ENCODE measurements at places on chromosomes 5 and 9.

- DNase-seq = no peak
These were observed 263.4 kb downstream of the DEPDC1B start for GRCh38 chr5:60436518-60436917.

GRCh38 chr5:33317271-33317670, 123.5 kb upstream of the TARS1 start:
- DNase-seq = peak; percentile 32

- peak; percentile 64 for DNase-seq
These were observed 12.7 kb downstream of the VAV2 start for GRCh38 chr9:133979273-133979920.

GRCh38 chr5:132766020-132766805, 10.8 kb downstream of the SEPTIN8 start:
- no peak for DNase-seq

- peak; percentile 93 for DNase-seq
These were observed 26.8 kb downstream of the JADE2 start for GRCh38 chr5:134552301-134552700.

GRCh38 chr5:18560602-18561001, 926.3 kb downstream of the TAF11L14 start:
- DNase-seq = no peak

GRCh38 chr9:109708451-109708945, 71.5 kb upstream of the PALM2AKAP2 start:
- DNase-seq = peak; percentile 89

- no peak for DNase-seq
These were observed 131.2 kb upstream of the LPCAT1 start for GRCh38 chr5:1654786-1655495.

DNA sequence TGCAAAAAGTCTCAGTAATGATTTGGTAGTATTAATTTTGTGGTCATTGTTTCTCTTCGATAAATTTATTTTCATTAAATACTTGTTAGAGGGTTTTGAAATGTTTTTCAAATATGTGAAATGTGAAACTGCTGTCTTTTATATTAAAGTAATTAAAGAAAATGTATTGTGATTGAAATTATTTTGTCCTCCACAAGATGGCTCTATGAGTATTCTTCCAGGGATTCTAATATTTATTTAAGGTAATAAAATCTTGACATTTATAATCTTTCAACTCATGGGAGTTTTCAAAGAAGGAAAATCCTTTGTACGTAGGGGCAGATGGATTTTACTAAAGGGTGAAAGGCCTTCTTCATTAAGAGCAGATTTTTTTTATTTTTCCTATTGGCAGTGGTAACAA, 19.3 kb downstream of the ISOC1 start:
- DNase-seq = no peak

DNA sequence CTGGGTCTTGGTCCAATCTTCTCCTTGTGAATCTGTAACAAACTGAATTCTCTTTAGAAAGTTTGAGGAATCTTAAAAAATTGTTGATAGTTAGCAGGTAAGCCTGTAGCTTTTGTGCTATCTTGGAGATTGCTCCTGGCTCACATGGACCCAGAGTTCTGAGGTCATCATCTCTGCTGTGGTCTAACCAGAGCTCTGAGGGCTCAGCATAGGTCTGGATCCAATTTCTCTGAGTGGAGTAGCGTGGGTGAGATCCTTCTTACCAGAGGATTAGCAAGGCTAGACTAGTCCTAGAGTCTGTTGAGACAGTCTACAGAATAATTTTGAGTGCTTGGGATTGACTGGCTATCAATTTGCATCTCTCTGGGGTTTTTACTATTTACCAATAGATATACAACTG, 60.5 kb upstream of the IL6ST start:
- peak; percentile 29 for DNase-seq

GRCh38 chr9:87875831-87876545, 6.7 kb upstream of the SPATA31E1 start:
- DNase-seq = peak; percentile 17

GRCh38 chr5:115246361-115246991, 16.2 kb downstream of the PGGT1B start:
- peak; percentile 39 for DNase-seq

DNA sequence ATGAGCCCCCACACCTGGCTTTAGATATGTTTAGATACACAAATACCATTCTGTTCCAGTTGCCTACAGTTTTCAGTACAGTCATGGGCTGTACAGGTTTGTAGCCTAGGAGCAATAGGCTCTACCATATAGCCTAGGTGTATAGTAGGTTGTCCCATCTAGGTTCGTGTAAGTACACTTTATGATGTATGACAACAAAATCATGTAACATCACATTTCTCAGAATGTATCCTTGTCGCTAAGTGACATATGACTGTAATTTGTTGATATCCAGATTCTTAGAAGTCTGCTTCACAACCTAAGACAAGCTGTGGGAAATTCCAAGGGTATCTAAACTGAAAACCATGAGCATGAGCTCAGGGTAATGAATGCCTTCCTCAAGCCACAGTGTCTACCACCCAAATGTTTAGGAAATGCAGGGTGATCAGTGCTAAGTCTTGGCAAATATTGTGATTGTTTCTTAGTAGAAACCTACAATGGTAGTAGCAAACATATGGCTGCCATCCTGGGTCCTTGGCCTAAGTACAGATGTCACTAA, 8.4 kb downstream of the ECM2 start:
- DNase-seq = no peak

DNA sequence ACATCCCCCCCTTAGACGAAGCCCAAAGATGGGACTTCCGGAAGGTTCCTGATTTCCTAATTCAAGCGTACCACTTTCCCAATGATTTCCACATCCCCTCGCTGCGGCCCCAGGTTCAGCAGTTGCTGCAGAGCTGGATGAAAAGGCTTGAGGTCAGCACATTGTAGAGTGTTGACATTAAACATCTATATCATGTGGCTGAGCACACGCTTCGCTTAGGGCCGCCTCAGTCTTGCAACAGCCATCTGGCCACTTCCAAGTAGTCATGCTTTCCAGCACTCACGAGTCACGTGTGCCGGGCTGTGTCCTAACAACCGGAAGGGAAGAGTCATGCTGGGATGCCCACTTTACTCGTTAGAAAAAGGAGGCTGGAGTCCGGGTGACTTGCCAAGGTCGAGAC, 340.6 kb upstream of the IRX4 start:
- DNase-seq = no peak

- peak; percentile 41 for DNase-seq
These were observed 31.7 kb downstream of the GSN start for GRCh38 chr9:121299467-121300282.

- DNase-seq = no peak
These were observed 1783.7 kb upstream of the CDH9 start for GRCh38 chr5:28822071-28822470.

DNA sequence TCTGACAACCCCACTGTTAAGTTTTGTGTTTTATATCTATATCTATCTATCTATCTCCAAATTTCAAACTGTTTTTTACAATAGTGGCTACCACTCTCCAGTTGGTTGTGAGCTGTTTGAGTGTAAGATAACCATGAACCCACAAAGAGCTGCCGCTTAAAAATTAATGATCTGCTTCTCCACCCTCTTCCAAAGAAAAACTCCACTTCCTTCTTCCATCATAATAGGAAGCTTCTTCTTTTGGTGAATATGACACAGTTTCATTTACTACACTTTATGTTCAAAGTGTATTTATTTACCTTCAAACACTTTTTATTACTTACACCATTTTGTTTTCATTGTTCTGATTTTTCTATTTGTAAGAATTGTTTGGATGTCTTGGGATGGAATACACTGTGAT, 37.9 kb downstream of the SPZ1 start:
- DNase-seq = no peak

- DNase-seq = peak; percentile 83
These were observed 1.9 kb downstream of the GCNT4 start for GRCh38 chr5:75050415-75050814.

- peak; percentile 53 for DNase-seq
These were observed 3.0 kb downstream of the HACD4 start for GRCh38 chr9:21028466-21028865.

DNA sequence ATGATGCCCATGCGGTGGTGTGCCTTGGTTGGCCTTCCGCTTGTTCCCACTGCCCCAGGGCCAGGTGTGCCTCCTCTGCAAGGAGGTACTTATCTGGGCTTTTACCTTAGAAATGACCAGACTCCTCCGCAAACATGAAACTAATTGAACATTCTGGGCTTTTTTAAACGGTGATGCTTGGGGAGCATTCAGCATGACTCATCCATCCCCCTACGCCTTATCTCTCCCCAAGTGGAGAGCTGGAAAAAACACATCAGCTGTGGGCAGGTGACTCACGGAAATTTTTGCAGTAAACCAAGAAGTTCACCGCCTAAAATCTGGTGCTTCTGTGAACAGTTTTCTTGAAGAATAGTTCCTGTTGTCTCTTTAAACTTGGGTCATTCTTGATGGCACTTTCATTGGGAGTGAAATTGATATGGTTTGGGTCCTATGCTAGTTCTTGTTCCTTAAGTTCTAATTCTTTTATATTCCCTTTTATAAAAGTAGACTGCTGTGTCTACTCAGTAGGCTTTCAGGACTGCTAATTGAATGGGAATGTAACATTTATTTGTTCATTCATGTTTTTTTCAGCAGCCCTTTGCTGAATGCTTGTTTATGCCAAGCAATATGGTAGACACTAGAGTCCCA, 39.6 kb downstream of the SFXN1 start:
- peak; percentile 21 for DNase-seq

GRCh38 chr5:64876203-64876602, 107.5 kb downstream of the CWC27 start:
- no peak for DNase-seq

GRCh38 chr5:166883016-166883415, 1408.4 kb upstream of the WWC1 start:
- DNase-seq = peak; percentile 0

DNA sequence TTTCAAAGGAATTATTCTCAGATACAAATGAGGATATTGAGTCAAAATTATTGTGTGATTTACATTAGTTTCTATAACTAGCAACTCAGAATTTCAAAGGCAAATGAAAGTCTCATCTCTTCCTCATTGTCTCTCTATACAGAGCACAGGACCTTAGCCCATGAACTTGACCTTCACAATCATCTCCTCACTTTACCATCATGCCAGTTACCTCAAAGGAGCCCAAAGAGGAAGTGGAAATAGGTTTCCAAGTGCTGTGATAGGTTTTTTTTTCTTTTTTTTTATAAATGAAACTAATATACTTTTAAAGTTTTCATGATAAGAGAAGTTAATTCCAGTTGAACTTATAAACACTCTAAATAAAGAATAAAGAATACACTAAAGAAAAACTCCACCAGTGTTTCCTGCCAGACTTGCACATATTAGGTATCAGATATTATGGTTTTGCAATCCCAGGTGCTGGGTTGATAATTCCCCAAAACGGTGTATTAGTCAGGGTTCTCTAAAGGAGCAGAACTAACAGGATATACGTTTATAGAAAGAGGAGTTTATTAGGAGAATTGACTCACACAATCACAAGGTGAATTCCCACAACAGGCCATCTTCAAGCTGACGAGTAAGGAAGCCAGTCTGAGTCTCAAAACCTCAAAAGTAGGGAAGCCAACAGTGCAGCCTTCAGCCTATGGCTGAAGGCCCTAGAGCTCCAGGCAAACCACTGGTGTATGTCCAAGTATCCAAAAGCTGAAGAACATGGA, 50.1 kb upstream of the ADAMTS16 start:
- DNase-seq = no peak

- DNase-seq = peak; percentile 13
These were observed 109.9 kb downstream of the CACNA1B start for GRCh38 chr9:137987244-137988030.

DNA sequence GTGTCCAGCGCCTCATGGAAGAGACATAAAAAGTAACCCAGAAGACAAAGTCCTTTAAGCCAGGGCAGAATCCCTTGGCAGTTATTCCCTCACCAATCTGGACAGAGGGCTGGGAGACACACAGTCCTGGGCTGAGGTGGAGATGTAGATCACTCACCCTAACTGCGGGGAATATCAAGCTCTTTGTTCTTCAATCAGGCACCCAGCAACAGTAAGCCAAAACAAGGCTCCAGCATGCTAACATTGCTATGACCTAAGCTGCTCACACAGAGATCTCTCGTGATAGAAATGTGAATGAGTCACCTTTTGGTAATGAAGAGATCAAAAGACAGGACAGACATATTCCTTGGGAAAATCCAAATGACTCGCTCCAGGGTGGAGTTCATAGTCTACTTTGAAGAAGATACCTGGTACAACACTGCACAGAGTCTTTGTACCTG, 101.3 kb downstream of the FBN2 start:
- peak; percentile 74 for DNase-seq

- no peak for DNase-seq
These were observed 26.9 kb upstream of the SYK start for GRCh38 chr9:90774682-90775081.

GRCh38 chr5:84602371-84602771, 217.7 kb upstream of the EDIL3 start:
- no peak for DNase-seq

GRCh38 chr5:89878140-89879132, 531.1 kb downstream of the CETN3 start:
- peak; percentile 93 for DNase-seq
